ENCODE measurements at places on chromosomes 4 and X. TPM values are rescaled to one million over a fixed set of nuclear protein-coding genes. Genes with fewer than 3 reads are reported as not detected.

- H3K27ac ChIP-seq = no peak overlapping the region
- H3K4me3 ChIP-seq = no peak overlapping the region
- DNase-seq = no peak
- H3K4me1 ChIP-seq = no peaks in the 10 kb centered on the region
- H3K27me3 ChIP-seq = no peaks in the 10 kb centered on the region
- peaks cover 3% of the 10 kb centered on the region for H3K36me3 ChIP-seq
Observed at GRCh38 chrX:122572461-122572860, 611.6 kb upstream of the GRIA3 start.

- H3K4me3 ChIP-seq = no peak overlapping the region
- H3K27me3 ChIP-seq = no peaks in the 10 kb centered on the region
- no peaks in the 10 kb centered on the region for H3K4me1 ChIP-seq
- H3K27ac ChIP-seq = no peak overlapping the region
- H3K36me3 ChIP-seq = no peaks in the 10 kb centered on the region
Observed at GRCh38 chr4:33924239-33924638, 2320.1 kb downstream of the ARAP2 start.

- H3K4me3 ChIP-seq = no peak overlapping the region
- H3K27ac ChIP-seq = no peak overlapping the region
- no peaks in the 10 kb centered on the region for H3K27me3 ChIP-seq
- no peak for DNase-seq
- no peaks in the 10 kb centered on the region for H3K36me3 ChIP-seq
Observed at GRCh38 chr4:23680671-23681518, 209.0 kb downstream of the PPARGC1A start.

GRCh38 chr4:113350576-113350975 lies 301.1 kb downstream of the ANK2 start:
- no peak for DNase-seq
- peaks cover 27% of the 10 kb centered on the region for H3K36me3 ChIP-seq
- H3K27ac ChIP-seq = no peak overlapping the region
- H3K4me3 ChIP-seq = no peak overlapping the region

ZNF595 gene
- 9.5 TPM for total RNA-seq

- no peak for DNase-seq
- H3K27me3 ChIP-seq = no peaks in the 10 kb centered on the region
- H3K4me3 ChIP-seq = no peak overlapping the region
- peaks cover 19% of the 10 kb centered on the region for H3K36me3 ChIP-seq
Observed at GRCh38 chrX:124415115-124415800, 68.9 kb downstream of the SH2D1A start.

- H3K27ac ChIP-seq = no peak overlapping the region
- H3K4me3 ChIP-seq = no peak overlapping the region
- DNase-seq = no peak
Observed at GRCh38 chr4:159504684-159505083, 401.8 kb downstream of the RAPGEF2 start.

GRCh38 chr4:98890702-98891455 lies 38.1 kb downstream of the EIF4E start:
- H3K27me3 ChIP-seq = no peaks in the 10 kb centered on the region
- DNase-seq = no peak
- H3K27ac ChIP-seq = no peak overlapping the region
- H3K4me3 ChIP-seq = no peak overlapping the region

RHOXF2B gene
- not detected for total RNA-seq

- no peak overlapping the region for H3K27ac ChIP-seq
- peaks cover 14% of the 10 kb centered on the region for H3K36me3 ChIP-seq
Observed at GRCh38 chr4:75662626-75663025, 10.6 kb downstream of the G3BP2 start.

GRCh38 chrX:15464704-15465103 lies 28.4 kb downstream of the PIR start:
- H3K4me1 ChIP-seq = peaks cover 6% of the 10 kb centered on the region
- H3K4me3 ChIP-seq = no peak overlapping the region
- DNase-seq = no peak

DNA sequence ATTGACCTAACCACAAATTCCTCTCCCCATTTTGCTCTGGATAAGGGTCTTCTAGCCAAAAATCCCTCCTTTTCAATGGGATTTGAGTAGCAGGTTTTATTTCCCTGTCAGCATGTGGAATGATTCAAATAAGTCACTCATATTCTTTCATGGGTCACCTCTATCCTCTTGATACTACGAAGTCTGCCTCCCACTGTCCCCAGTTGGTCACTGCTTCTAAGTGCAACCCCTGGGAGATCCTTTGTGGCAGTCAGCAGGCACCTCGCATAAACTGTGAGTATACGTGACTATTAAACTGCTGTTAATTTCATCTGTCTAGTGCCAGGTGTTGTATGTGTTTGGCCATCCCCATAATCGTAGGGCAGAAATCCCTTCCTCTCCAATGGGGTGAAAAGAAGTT lies 1667.9 kb upstream of the PCDH7 start:
- no peak for DNase-seq
- no peak overlapping the region for H3K4me3 ChIP-seq
- peaks cover 36% of the 10 kb centered on the region for H3K4me1 ChIP-seq
- H3K36me3 ChIP-seq = peaks cover 5% of the 10 kb centered on the region

CACNA1F gene
- 0.05 TPM for total RNA-seq

MAGEA10 gene
- not detected for total RNA-seq

SPACA5 gene
- not detected for total RNA-seq

DNA sequence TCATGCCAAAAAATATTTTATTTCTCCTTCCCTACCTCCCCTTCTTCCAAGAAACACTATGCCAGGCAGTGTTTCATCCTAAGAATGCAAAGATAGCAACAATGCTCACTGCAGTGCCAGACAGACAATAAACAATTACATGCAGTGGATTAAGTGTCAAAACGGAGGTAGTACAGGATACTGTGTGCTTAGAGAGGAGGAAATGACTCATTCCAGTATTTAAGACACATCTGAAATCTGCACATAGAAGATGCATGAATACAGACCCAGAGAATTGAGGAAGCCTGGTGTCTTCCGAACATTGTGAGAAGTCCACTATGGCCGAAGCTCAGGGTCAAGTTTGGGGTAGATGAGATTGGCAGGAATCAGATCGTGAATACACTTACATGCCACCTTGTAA lies 326.4 kb downstream of the PPP3CA start:
- DNase-seq = no peak
- H3K36me3 ChIP-seq = peaks cover 5% of the 10 kb centered on the region
- no peak overlapping the region for H3K27ac ChIP-seq

SLC10A6 gene
- total RNA-seq = not detected

DNA sequence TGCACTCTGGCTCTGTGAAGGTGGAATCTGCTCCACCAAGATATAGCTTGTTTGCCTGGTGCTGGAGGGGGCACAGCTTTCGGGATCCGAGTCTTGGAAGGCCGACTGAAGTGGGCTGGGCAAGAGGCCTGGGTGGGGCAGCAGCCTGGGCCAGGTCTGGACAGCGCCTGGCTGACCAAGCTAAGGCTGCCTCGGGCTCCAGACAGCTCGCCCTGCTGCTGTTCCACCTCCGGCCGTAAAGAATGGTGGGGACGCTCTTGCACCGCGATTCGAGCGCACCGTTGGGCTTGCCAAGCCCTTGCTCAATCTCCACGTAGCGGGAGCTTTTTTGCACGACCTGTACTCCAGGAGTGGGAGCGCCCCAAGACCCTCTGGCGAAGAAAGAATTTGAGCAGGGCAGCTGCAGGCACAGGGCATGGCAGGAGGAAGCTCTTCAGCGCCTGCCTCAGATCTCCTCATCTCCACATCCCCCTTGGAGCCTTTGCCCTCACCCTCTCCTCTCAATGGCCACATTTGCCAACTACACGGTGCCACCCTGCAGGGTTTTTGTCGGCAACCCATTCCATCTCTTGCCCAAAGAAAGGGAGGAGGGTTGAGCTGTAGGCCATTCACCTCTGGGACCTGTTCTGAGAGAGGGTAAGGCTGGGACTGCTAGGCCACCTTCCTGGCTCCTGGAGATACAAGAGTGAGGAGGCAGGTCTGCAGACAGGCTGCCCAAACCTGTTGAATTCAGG lies 18.9 kb downstream of the CNGA2 start:
- H3K4me3 ChIP-seq = no peak overlapping the region
- no peak overlapping the region for H3K27ac ChIP-seq
- peaks cover 8% of the 10 kb centered on the region for H3K4me1 ChIP-seq
- peaks cover 16% of the 10 kb centered on the region for H3K27me3 ChIP-seq
- no peaks in the 10 kb centered on the region for H3K36me3 ChIP-seq

DNA sequence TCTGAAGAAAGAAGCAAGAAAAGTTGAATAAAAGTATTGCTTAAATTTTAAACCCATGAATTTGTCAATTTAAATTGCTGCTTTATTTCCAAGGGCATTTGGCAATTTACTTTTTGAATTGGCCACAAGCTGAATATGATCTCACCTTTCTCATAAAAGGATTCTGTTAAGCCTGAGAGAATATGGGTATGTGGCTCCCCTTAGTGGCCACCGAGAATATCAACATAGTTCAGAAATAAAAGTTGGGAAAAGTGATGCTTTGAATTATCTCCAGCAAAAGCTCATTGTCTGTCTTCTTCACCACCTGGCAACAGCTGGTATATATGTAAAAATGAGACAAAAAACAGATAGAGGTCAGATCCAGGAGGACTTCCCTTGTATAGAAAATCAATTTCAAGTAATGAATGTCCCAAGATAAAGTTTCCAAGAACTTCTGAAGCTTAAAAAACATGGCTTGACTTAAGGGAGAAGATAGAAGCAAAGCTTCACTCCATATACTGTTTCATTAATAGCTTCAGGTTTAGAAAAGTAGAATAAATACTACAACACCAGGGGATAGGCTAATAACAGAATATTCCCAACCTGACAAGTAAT lies 290.7 kb upstream of the FAM241A start:
- H3K27ac ChIP-seq = no peak overlapping the region
- H3K4me1 ChIP-seq = peaks cover 7% of the 10 kb centered on the region
- no peaks in the 10 kb centered on the region for H3K27me3 ChIP-seq
- H3K36me3 ChIP-seq = no peaks in the 10 kb centered on the region

- H3K4me3 ChIP-seq = no peak overlapping the region
- no peaks in the 10 kb centered on the region for H3K4me1 ChIP-seq
- no peak for DNase-seq
- no peaks in the 10 kb centered on the region for H3K36me3 ChIP-seq
- H3K27ac ChIP-seq = no peak overlapping the region
Observed at GRCh38 chr4:75547647-75548387, 8.0 kb upstream of the ODAPH start.

GRCh38 chrX:111445485-111445884 lies 33.5 kb upstream of the DCX start:
- no peak overlapping the region for H3K27ac ChIP-seq
- no peaks in the 10 kb centered on the region for H3K36me3 ChIP-seq
- no peak for DNase-seq
- H3K27me3 ChIP-seq = no peaks in the 10 kb centered on the region
- peaks cover 10% of the 10 kb centered on the region for H3K4me1 ChIP-seq
- no peak overlapping the region for H3K4me3 ChIP-seq

COL4A5 gene
- total RNA-seq = 96.9 TPM

DNA sequence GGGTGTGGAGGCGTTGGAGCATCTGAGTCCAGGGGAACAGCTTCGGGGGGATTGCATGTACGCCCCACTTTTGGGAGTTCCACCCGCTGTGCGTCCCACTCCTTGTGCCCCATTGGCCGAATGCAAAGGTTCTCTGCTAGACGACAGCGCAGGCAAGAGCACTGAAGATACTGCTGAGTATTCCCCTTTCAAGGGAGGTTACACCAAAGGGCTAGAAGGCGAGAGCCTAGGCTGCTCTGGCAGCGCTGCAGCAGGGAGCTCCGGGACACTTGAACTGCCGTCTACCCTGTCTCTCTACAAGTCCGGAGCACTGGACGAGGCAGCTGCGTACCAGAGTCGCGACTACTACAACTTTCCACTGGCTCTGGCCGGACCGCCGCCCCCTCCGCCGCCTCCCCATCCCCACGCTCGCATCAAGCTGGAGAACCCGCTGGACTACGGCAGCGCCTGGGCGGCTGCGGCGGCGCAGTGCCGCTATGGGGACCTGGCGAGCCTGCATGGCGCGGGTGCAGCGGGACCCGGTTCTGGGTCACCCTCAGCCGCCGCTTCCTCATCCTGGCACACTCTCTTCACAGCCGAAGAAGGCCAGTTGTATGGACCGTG lies 2.2 kb downstream of the AR start:
- no peak overlapping the region for H3K27ac ChIP-seq
- no peaks in the 10 kb centered on the region for H3K36me3 ChIP-seq
- DNase-seq = peak; percentile 12
- H3K27me3 ChIP-seq = peaks cover 6% of the 10 kb centered on the region
- H3K4me3 ChIP-seq = peak overlapping the region; percentile 93

GRCh38 chrX:71550578-71550977 lies 17.7 kb downstream of the OGT start:
- H3K4me3 ChIP-seq = no peak overlapping the region
- peaks cover 12% of the 10 kb centered on the region for H3K36me3 ChIP-seq
- DNase-seq = no peak
- no peaks in the 10 kb centered on the region for H3K27me3 ChIP-seq
- H3K27ac ChIP-seq = no peak overlapping the region
- no peaks in the 10 kb centered on the region for H3K4me1 ChIP-seq

FGF13 gene
- total RNA-seq = 81.1 TPM

- H3K36me3 ChIP-seq = no peaks in the 10 kb centered on the region
- no peaks in the 10 kb centered on the region for H3K27me3 ChIP-seq
- H3K4me3 ChIP-seq = no peak overlapping the region
- no peak overlapping the region for H3K27ac ChIP-seq
Observed at GRCh38 chrX:5683996-5684395, 544.7 kb downstream of the NLGN4X start.

DNA sequence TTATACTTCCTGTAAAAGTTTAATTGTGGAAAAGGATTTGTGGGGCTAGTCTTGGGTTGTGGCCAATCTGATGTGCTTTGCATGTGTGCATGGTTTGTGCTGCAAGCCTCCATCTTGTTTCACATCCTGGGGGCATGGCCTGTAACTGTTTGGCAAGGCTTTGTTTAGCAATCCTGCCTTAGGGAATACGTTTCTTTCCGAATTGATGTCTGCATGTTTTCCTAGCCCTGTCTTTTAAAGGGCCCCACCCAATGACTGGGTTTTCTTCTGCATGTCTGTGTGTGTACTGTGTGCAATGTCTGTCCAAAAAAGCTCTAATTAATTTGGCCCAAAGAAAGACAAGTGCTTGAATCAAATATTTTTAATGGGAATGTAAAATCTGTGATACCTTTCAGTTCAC lies 74.6 kb upstream of the MID1IP1 start:
- no peak overlapping the region for H3K4me3 ChIP-seq
- no peaks in the 10 kb centered on the region for H3K27me3 ChIP-seq
- H3K36me3 ChIP-seq = no peaks in the 10 kb centered on the region

DNA sequence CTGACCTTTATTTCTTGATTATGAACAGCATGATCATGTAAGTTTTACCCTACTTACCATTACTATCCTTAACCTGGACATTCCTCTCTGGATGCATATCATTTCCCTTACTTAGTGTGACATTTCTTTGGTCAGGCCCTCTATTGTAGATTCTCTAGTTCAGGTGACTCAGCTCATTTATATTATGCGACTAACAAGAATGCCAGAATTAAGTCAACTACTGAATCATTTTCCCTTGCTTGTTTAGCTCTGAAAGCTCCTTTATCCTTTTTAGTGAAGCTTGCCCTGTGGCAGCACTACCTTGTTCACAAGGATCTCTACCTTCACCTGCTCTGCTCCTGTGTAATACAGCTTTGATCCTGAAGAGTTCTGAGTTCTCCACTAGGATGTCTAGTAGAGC lies 15.1 kb upstream of the UGT2B17 start:
- H3K4me1 ChIP-seq = no peaks in the 10 kb centered on the region
- H3K36me3 ChIP-seq = no peaks in the 10 kb centered on the region
- no peak for DNase-seq
- H3K4me3 ChIP-seq = no peak overlapping the region

RASL11B gene
- 10.2 TPM for total RNA-seq

GRCh38 chr4:115090483-115091075 lies 22.8 kb downstream of the NDST4 start:
- no peaks in the 10 kb centered on the region for H3K36me3 ChIP-seq
- H3K27ac ChIP-seq = no peak overlapping the region
- DNase-seq = no peak
- no peaks in the 10 kb centered on the region for H3K27me3 ChIP-seq

Measured in neural crest cell (in vitro differentiated cells).